Lung (tissue), 17 donors: ENCODE measurements at places on chromosomes 7 and 10. TPM values are rescaled to one million over a fixed set of nuclear protein-coding genes. Genes with fewer than 3 reads are reported as not detected.

- peaks cover 6% of the 10 kb centered on the region for H3K4me1 ChIP-seq
- H3K36me3 ChIP-seq = no peaks in the 10 kb centered on the region
- H3K4me3 ChIP-seq = no peak overlapping the region
- DNase-seq = no peak
- H3K27me3 ChIP-seq = no peaks in the 10 kb centered on the region
- H3K27ac ChIP-seq = no peak overlapping the region
Observed at GRCh38 chr7:124781907-124782734, 16.5 kb upstream of the GPR37 start.

DNA sequence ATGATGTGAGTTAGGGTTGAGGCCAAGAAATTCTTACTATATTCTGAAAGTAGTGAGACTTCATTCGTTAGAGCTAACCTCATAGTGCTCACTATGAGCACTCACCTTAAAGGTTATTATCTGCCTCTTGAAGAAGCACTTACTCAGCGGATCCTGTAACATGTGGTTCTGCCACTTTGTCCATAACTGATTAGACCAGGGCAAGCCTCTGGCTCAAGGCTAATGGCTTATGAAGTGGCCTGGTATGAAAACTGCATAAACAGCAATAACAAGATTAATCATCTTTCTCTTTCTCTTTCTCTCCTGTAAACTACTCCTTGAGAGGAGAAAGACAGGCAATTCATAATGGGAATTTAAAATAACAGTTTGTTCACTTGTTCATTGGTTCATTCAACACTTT, 82.8 kb downstream of the MAPK8 start:
- no peaks in the 10 kb centered on the region for H3K36me3 ChIP-seq
- DNase-seq = no peak
- H3K27me3 ChIP-seq = no peaks in the 10 kb centered on the region
- peaks cover 2% of the 10 kb centered on the region for H3K4me1 ChIP-seq
- H3K27ac ChIP-seq = no peak overlapping the region

DNA sequence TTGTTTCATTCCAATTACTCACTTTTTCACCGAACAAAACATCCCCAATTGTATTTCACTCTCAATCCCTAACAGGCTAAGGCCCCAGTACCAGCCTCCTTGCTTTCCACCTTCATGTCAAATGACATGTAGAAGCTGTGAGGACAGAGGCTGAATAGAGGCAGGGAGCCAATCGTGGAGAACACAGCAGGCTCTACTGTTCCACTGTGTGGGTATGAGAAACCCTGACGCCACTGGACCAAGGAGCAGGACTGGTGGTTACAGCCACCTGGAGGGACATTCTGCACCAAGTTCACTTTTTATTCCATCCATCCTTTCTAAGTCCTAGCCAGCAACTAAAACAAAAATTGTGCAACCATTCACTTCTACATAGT, 502.8 kb downstream of the SORCS1 start:
- no peaks in the 10 kb centered on the region for H3K4me1 ChIP-seq
- no peak overlapping the region for H3K27ac ChIP-seq
- DNase-seq = no peak
- H3K36me3 ChIP-seq = no peaks in the 10 kb centered on the region

DNA sequence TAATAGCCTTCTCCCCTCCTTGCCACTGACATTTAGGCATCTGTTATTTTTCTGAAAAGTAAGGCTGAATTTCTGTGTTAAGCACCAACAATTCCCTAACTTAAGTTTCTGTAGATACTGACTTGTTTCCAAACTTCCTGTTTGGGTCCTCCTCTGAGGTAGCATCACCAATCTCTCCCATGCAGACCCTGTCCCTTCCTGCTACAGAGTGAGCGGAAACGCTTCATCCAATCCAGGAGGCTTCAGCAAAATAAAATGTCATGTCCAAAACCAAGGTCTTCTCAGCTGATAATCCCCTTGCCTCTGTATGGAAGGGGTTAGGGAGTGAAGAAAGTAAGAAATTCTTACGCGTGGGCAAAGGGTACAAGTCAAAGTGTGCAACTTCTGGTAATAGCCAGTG, 29.9 kb downstream of the XPNPEP1 start:
- H3K27me3 ChIP-seq = no peaks in the 10 kb centered on the region
- peak overlapping the region; percentile 77 for H3K27ac ChIP-seq
- no peak for DNase-seq
- H3K4me1 ChIP-seq = peaks cover 48% of the 10 kb centered on the region
- no peaks in the 10 kb centered on the region for H3K36me3 ChIP-seq

DNA sequence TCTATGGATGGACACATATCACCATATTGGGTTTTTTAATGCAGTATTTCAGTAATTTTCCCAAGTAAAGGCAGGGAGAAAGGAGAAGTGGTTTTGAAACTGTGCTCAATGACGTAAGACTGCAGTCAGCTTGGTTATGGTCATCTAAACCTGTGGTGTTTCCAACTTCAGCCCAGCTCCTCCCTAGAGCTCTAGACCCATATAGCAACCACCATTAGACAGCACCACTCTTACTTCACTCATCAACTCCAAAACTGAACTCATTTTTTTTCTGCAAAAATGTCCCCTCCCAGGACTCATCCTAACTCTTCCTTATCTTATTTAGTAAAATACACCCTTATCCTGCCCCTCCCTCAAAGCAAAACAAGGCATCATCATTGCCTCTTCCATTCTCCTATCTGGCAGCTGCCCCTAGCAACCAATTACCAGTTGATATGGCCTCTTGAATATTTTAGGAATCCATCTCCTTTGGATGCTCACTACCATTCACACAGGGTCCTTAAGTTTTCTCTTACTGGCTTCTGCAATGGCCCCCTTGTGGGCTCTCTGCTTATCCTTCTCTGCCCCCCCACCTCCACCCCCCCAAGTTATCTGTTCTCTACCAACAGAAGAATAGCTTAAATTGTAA, 1.5 kb upstream of the RALA start:
- no peaks in the 10 kb centered on the region for H3K36me3 ChIP-seq
- no peaks in the 10 kb centered on the region for H3K27me3 ChIP-seq
- no peak for DNase-seq
- peaks cover 36% of the 10 kb centered on the region for H3K4me1 ChIP-seq
- no peak overlapping the region for H3K27ac ChIP-seq

- H3K27ac ChIP-seq = peak overlapping the region; percentile 64
- H3K4me3 ChIP-seq = peak overlapping the region; percentile 46
- H3K4me1 ChIP-seq = no peaks in the 10 kb centered on the region
- DNase-seq = peak; percentile 70
Observed at GRCh38 chr7:23490357-23491135, 20.3 kb upstream of the IGF2BP3 start.

- no peaks in the 10 kb centered on the region for H3K36me3 ChIP-seq
- no peak for DNase-seq
- no peak overlapping the region for H3K4me3 ChIP-seq
- no peaks in the 10 kb centered on the region for H3K4me1 ChIP-seq
Observed at GRCh38 chr10:34002896-34003295, 668.4 kb upstream of the NRP1 start.

GRCh38 chr7:128790315-128791041, 1.3 kb upstream of the CCDC136 start:
- no peaks in the 10 kb centered on the region for H3K27me3 ChIP-seq
- no peaks in the 10 kb centered on the region for H3K4me1 ChIP-seq
- no peaks in the 10 kb centered on the region for H3K36me3 ChIP-seq
- peak; percentile 54 for DNase-seq
- peak overlapping the region; percentile 79 for H3K4me3 ChIP-seq
- H3K27ac ChIP-seq = no peak overlapping the region

KCNK18 gene
- total RNA-seq = not detected
